Gastroesophageal sphincter (tissue), 4 donors: ENCODE measurements at places on chromosomes 7 and 10. TPM values are rescaled to one million over a fixed set of nuclear protein-coding genes. Genes with fewer than 3 reads are reported as not detected.
A peak's percentile ranks its signal among the peaks of the same experiment; 100 is the strongest.

GRCh38 chr10:100520811-100521210 lies 1.1 kb upstream of the SEC31B start:
- no peak for ATAC-seq

DNA sequence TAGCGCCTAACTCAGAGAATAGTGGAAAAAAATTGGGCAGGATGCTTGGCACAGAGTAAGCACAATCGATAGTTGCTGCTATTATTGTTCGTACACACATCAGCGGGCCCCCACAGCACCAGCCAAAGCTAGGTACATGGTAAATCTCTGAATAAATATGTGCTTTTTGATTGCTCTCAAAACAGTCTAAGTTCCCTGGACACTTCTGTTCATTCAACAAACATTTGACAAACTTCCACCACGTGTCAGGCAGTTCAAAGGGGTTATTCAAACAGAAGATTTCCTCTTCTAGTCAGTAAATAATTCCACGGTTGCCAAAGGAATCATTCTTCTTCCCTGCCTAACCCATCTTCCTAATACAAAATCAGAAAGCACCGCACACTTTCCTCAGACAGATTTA lies 150.8 kb downstream of the DGKI start:
- ATAC-seq = no peak

- ATAC-seq = no peak
Measured at GRCh38 chr7:96663457-96663856, 46.2 kb downstream of the SEM1 start.

- no peak for ATAC-seq
Measured at GRCh38 chr10:122142641-122143237, 128.4 kb upstream of the BTBD16 start.

- peak; percentile 71 for ATAC-seq
Measured at GRCh38 chr10:112361951-112362751, 11.8 kb upstream of the ACSL5 start.

- no peak for ATAC-seq
Measured at GRCh38 chr10:9294865-9295264, 1240.4 kb downstream of the GATA3 start.

- no peak for ATAC-seq
Measured at GRCh38 chr7:139675127-139676125, 102.4 kb downstream of the HIPK2 start.

Gene TRIL
- total RNA-seq = 3.9 TPM

Gene HOXA6
- 12.7 TPM for total RNA-seq

DNA sequence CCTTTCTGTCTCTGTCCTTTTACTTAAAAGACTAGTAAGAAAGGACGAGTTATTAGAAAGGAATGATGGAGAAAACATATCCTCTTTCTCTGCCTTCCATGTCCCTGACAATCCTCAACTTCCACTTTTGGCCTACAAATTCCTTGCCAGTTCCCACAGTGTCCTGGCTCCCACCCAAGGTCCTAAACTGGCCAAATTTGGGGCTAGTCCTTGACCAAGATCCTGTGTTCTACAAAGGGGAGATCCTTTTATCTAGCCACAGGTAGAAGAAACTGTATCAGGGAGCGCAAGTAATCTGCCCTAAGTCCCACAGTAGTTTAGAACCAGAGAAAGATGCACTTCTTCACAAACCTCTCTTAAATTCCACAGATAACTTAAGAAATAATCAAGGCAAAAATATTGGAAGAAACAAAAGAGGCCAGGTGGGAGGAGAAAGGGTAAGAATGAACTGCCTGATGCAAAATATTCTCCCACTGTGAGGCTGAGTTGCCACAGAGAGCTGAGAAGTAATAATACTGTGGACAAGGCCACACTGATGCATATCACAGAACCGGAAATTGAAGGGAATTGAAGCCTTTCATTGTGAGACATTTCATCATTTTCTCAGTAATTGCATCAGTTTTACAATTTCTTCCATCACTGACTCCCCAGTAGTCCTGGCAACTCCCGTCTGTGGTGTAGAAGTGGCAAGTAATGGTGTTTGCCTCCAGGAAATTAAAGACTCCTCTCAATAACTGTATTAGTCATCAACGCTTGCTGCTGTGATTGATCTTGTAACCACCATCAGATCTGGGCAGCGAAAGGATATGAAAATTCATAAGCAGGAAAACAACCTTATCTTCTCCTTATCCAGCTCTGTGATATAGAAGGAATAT lies 47.2 kb downstream of the DNAJC12 start:
- no peak for ATAC-seq

- ATAC-seq = no peak
Measured at GRCh38 chr7:1501487-1502270, 2.5 kb downstream of the INTS1 start.

DNA sequence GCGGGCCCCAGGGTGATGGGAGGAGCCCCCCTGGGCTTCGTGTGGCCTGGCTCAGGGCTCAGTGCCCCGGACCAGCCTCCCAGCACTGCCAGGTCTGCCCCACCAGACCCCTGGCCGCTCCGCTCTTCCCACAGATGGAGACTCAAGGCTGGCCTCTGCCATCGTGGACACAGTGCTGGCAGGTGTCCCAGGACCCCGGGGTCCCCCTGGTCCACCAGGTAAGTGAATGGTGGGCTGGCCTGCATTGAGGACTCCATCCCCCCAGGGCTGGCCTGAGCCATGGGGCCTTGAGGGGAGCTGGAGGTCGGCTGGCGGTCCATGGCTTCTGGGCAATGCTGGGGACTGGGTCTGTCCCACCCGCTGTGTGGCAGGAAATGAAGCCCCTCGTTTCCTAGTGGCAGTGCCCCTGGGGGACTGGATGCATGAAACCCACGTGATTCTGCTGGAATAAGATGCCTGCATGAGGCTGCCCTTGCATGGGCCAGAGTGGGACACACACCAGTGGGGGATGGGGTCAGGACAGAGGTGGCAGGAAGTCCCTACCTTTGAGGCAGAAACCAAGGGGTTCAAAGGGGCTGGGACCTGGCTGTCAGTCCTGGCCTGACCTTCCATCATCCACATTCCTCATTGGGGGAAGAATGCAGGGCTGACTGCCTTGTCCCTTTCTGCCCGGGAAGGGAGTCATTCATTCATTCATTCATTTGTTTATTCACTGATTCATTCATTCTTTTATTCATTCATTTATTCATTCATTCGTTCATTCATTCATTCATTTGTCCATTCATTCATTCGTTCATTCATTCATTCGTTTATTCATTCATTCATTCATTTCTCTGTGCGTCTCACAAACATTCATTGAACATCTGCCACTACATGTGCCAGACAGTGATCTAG lies 81.8 kb downstream of the MYL10 start:
- ATAC-seq = no peak

- ATAC-seq = no peak
Measured at GRCh38 chr7:97576043-97576442, 155.8 kb upstream of the TAC1 start.

Gene CCDC146
- total RNA-seq = 8.7 TPM

DNA sequence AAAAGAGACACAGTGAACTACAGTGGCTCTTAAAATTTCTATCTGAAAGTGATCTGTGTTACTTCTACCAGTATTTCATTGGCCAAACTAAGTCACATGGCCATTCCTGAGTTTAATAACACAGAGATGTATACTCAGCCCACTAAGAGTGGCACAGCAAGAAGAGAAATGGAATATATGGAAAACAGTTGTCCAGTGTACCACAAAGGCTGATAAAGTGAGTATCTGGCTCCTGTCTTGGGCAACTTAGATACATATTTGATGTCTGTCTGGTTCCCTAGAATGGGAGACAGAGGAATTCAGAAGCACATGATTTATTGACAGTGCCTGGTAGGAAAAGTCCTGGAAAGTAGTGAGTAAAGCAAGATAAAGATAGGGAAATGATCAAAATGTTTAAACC lies 10.1 kb upstream of the PON1 start:
- no peak for ATAC-seq

Gene SCIN
- total RNA-seq = 0.62 TPM

GRCh38 chr10:95605163-95605562 lies 44.0 kb upstream of the SORBS1 start:
- ATAC-seq = peak; percentile 77

DNA sequence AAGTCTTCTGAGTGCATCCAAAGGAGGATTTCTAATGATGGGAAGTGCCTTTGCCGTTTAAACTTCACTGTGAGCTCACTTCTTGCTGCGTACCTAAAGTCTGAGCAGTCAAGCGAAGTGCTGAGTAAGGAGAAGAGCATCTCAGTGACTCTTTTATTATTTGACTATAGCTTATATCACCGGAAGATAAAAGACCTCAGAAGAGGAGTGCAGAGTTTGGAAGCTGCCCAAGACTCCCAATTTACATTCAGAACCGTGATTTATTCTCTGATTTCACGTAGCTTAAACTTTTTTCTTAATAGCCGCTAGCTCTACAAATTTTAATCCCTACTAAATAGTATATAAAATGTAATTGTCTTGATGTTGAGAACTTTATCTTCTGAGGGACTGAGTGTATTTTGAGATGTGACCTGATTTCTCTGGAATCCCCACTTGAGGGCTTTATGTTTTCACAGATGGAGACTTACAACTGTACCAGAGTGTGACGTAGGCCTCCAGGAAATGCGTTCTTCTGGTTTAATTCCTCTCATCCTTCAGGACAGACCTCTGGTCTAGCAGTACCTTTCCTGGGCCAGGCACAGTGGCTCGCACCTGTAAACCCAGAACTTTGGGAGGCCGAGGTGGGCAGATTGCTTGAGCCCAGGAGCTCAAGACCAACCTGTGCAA lies 51.1 kb downstream of the CAMK1D start:
- no peak for ATAC-seq

GRCh38 chr7:105910172-105910571 lies 33.8 kb upstream of the ATXN7L1 start:
- no peak for ATAC-seq

DNA sequence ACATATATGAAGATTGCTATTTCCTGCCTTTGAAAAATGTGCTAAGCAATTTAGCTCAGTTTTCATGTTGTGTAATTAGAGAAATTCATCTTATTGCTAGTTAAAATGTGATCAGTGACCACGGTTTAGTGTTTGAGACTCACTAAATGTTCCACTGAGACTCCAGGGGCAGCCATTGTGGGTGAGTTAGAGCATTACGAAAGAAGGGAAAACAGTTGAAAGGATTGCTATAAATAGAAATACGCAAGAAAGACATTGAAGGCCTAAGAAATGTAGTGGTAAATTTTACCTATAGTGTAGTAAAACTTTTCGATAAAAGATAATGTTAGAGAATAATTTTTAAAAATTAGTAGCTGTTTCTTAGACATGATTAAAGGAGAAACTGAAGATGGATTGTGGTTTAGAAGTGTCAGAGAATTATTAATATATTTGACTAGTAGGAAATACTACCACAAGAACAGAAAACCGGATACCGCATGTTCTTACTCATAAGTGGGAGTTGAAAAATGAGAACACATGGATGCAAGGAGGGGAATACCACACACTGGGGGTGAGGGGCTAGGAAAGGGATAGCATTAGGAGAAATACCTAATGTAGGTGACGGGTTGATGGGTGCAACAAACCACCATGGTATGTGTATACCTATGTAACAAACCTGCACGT lies 394.5 kb downstream of the SEMA3D start:
- no peak for ATAC-seq

Gene SPRN
- 0.35 TPM for total RNA-seq

Gene CD36
- total RNA-seq = 52.9 TPM

DNA sequence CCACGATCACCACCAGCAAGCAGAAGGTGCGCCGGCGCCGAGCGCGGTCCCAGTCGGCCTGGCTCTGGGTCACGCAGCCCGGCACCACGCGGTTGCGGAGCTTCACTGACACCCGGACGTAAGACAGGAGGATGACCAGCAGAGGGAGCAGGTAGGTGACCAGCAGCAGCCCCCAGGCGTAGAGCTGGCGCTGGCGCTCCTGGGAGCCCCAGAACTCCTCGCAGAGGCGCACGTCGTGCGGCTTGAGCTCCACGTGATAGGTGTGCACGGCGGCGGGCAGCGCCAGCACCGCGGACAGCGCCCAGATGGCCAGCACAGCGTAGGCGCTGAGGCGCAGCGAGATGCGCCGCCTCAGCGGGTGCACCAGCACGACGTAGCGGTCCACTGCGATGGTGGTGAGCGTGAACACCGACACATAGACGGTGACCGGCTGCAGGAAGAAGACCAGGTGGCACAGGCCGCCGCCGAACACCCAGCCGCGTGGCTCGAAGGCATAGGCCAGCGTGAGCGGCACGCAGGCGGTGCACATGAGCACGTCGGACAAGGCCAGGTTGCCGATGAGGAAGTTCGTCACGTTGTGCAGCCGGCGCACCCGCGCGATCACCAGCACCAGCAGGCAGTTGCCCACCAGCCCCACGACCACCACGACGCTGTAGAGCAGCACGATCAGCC lies 920 bp downstream of the PRLHR start:
- peak; percentile 63 for ATAC-seq

DNA sequence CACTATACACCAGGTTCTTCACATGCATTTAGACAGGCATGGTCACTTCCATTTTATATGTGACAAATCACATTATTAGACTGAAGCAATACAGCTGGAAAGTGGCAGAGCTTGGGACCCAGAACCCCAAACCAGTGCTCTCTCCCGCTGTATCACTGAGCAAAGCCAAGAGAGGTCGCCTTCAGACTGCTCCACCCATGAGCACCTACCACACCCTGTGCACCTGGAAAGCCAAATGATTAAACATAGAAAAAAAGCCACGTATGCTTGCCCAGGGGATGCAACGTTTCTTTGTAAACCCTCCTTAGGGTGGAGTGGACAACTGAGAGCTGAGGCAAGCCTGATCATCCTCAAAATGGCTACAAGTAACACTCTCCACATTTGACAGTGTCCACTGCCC lies 72.5 kb downstream of the CCDC6 start:
- no peak for ATAC-seq

- no peak for ATAC-seq
Measured at GRCh38 chr10:62010366-62010765, 108.9 kb downstream of the ARID5B start.

DNA sequence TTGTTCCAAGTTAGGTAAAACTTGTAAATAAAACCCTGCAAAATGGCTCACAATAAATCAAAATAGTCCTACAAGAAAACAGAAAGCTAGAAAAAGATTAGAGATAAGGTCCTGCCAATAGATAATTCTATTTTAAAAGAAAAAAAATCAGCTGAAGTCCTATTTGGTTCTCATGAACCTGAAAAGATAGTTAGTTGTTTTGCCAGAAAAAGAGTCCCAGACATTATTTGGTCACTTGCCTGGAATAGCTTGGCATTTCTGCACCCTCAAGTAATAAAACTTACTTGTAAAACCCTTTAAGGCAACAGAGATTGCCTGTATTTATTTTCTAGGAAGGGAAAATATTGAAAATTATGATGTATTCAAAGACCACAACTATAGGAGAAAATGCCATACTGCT lies 47.7 kb downstream of the LRRN3 start:
- ATAC-seq = no peak

DNA sequence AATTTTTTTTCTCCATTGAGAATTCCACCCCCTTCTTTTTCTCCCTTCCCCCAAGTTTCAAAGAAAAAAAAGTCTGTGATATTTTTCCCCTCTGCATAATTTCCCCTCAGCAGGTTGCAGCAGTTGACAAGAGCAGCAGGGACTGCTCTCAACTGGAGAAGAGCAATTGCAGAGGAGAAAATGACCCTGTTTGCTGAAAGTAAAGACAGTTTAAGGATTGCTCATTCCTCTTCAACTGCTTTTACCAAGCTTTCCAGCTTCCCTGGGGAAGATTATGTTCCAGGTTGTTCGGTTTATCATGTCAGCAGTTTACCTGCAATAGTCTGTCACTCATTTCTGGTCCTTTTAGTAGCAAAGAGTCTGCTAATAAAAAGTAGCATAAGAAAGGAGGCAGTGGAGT lies 16.2 kb downstream of the AGK start:
- no peak for ATAC-seq

- peak; percentile 46 for ATAC-seq
Measured at GRCh38 chr10:122342293-122343134, 32.0 kb upstream of the PLEKHA1 start.

- ATAC-seq = peak; percentile 31
Measured at GRCh38 chr7:131533151-131533559, 23.3 kb downstream of the PODXL start.

Gene TRIM50
- total RNA-seq = not detected
